ENCODE measurements at places on chromosomes 5 and 9. TPM values are rescaled to one million over a fixed set of nuclear protein-coding genes. Genes with fewer than 3 reads are reported as not detected.

The ANKRD18B gene
- polyA plus RNA-seq: not detected

The AMBP gene
- not detected for polyA plus RNA-seq

The CATSPER3 gene
- polyA plus RNA-seq: 0.58 TPM

The SLC23A1 gene
- not detected for polyA plus RNA-seq

The SLC4A9 gene
- polyA plus RNA-seq: not detected

The RUSC2 gene
- polyA plus RNA-seq: 5.8 TPM

The PCA3 gene
- polyA plus RNA-seq: not detected

The ANXA2R gene
- 3.1 TPM for polyA plus RNA-seq

The LPCAT1 gene
- polyA plus RNA-seq: 21.0 TPM

The HSD17B3 gene
- polyA plus RNA-seq: not detected

The PIP5K1B gene
- 4.3 TPM for polyA plus RNA-seq

The GABRB2 gene
- polyA plus RNA-seq: not detected

The SCGB3A2 gene
- not detected for polyA plus RNA-seq

The DMGDH gene
- polyA plus RNA-seq: 5.3 TPM

The SLC25A2 gene
- not detected for polyA plus RNA-seq

The HCN1 gene
- 0.59 TPM for polyA plus RNA-seq

The ELAVL2 gene
- 0.01 TPM for polyA plus RNA-seq

The PPIC gene
- 22.5 TPM for polyA plus RNA-seq

The HDAC3 gene
- polyA plus RNA-seq: 53.6 TPM

The ECM2 gene
- 19.1 TPM for polyA plus RNA-seq

The NDOR1 gene
- 8.4 TPM for polyA plus RNA-seq

The BRINP1 gene
- polyA plus RNA-seq: not detected

The FYB1 gene
- polyA plus RNA-seq: 4.9 TPM

The PCDHB2 gene
- 0.74 TPM for polyA plus RNA-seq

The ATOX1 gene
- polyA plus RNA-seq: 43.3 TPM

The GMCL2 gene
- polyA plus RNA-seq: not detected

The SPATA31D1 gene
- not detected for polyA plus RNA-seq

The C5orf52 gene
- not detected for polyA plus RNA-seq

The LRRC19 gene
- not detected for polyA plus RNA-seq

The KCNMB1 gene
- polyA plus RNA-seq: 1.2 TPM

The ACTBL2 gene
- polyA plus RNA-seq: not detected

The IL5 gene
- not detected for polyA plus RNA-seq

The S1PR3 gene
- 16.3 TPM for polyA plus RNA-seq

The STK32A gene
- 0.66 TPM for polyA plus RNA-seq

The ZBED3 gene
- 8.2 TPM for polyA plus RNA-seq

The MZB1 gene
- 0.98 TPM for polyA plus RNA-seq

The KCNV2 gene
- not detected for polyA plus RNA-seq

The HMCN2 gene
- 2.6 TPM for polyA plus RNA-seq

The DMRT3 gene
- 0.05 TPM for polyA plus RNA-seq

The GFI1B gene
- 0.02 TPM for polyA plus RNA-seq

Data from adipose tissue (tissue), 3 donors.